ENCODE measurements at places on chromosomes 6 and 20.

GRCh38 chr20:48766961-48767960 lies 60.5 kb downstream of the PREX1 start:
- no peak for DNase-seq

- DNase-seq, result no peak
Observed at GRCh38 chr20:7155794-7156193, 388.3 kb downstream of the BMP2 start.

DNA sequence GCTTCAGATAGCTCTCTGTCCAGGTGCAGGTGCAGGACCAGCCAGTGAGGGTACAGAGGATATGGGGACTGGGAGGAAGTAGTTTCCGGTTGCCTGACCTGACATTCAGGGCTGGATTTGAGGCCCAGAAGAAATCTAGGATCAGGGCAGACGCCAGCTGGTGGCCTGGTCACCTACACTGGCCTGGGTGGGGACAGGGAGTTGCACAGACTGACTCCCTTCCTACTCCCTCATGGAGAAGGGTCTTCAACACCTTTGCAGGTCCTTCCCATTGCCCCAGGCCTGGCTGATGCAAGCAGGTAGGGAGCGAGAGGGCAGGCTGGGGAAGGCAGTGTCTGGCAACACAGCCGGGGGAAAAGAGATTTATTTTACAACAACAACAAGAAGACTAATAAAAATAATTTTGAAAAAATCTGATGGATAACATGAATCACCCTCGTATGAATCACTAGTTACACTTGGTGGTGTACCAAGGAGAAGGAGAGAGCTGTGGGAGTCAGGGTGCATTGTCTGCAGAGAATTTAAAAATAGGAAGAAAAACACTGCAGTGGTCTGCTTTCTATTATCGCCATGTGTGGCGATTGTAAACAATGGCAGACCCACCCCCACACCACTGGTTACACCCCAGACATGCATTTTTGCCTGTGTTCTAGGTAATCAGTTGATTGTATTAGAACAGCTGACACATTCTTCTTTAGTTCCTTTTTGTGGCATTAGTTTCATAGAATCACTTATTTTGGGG lies 62.3 kb upstream of the SNX9 start:
- no peak for DNase-seq

DNA sequence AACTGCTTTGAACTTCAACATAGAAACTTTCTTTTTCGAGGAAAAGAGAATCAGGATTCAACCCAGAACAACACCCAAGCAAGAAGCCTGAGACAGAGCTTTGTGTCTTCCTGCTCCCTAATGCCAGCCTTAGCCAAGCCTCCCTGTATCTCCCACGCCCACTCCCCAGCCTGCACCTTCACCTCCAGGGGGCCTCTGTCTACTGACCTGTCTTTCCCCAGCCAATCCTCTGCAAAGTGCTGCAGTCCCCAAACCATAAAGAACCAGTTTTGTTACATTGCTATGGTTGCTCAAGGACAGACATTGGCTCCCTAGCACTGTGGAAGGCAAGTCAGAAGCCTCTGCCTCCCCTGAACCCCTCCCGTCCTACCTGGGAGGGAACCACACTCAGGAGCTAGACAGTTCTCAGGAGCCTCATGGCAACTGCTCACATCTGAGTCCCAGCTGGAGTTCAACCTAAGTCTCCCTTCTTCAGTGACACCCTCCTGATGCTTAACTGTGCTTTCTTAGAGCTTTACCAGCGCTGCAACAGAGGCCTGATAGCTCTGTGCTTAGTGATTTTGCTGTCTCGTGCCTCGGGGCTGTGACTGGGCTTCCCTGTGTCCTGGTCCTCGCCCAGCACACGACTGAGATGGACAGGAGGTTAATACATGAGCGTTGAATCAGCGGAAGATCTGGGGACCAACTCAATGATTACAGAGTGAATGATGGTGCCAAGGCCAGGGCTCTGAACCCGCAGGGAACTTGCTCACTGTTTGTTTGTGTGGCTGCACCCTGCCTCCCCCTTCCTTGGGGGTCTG lies 101.5 kb upstream of the DUSP22 start:
- no peak for DNase-seq

DNA sequence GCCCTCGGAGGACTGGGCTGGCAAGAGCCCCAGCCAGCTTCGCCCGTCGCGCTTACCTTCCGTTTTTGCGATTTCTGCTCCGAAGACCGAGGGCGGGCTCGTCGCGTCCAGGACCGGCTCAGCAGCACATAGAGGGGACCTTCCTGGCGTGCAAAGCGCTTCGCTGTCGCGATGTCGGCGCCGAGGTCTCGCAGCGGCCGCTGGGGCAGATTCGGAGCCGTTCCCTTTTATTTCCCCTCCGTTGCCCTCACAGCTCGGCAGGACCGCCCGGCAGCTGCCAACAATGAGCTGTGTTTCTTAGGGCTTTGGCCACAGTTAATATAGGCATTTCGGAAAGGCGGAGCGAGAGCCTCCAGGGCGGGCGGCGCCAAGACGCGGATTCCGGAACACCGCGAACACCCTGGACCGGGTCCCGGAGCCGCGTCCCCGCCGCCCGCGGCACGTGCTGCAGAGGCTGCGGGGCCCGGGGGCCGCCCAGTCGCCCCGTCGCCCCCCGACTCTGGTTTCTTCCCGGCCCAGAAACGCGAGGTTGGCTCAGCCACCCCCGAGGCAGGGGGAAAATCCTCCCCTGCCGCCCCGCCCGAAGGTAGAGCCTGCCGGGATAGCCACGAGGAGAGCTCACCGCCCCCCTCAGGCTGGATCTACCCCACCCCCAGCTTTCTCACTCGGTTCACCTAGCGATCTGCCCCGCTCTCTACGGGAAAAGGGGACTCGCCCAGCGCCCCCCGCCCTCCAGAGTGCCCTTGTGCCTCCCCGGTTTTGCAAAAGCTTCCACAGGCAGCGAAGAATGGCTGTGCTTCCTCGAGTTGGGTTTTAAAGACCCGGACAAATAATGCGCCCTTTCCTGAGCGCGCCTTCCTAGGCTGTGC lies at the start of gene CITED2:
Gene CITED2 (minus strand): TSS at position 292 of the 869 bp plus-strand sequence. CDS start 704 bp downstream, outside the sequence.
- peak; percentile 80 for DNase-seq

DNA sequence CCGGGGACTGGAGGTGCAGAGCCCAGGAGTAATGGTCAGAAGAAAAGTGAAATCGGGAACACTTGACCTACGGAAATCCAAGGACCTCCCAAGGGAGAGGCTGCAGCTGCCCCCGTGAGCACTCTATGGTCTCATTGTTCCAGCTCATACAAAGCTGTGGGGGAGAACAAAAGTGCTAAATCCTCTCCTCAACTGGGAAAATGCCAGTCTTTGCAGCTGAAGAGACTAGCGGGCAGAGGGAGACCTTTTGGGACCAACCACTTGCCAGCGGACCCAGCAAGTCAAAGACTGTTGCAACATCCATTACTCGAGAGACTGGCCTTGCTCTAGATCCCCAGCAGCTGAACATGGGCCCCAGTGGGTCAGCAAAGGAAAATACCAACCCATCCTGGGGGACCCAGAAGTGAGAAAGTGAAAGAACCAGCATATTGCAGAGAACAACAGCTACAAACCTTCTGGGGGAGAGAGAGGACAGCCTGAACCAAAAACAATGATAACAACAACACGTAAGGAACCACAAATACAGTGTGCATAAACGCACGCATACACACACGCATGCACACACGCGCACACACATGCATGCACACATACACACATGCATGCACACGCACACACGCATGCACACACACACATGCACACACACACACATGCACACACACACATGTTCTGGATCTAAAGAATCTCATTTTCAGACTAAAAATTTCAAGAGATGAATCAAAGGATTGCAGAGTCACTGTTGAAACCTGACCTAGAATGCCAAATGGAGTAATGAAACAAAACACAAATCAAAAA lies 24.7 kb upstream of the ELMO2 start:
- DNase-seq, result no peak

DNA sequence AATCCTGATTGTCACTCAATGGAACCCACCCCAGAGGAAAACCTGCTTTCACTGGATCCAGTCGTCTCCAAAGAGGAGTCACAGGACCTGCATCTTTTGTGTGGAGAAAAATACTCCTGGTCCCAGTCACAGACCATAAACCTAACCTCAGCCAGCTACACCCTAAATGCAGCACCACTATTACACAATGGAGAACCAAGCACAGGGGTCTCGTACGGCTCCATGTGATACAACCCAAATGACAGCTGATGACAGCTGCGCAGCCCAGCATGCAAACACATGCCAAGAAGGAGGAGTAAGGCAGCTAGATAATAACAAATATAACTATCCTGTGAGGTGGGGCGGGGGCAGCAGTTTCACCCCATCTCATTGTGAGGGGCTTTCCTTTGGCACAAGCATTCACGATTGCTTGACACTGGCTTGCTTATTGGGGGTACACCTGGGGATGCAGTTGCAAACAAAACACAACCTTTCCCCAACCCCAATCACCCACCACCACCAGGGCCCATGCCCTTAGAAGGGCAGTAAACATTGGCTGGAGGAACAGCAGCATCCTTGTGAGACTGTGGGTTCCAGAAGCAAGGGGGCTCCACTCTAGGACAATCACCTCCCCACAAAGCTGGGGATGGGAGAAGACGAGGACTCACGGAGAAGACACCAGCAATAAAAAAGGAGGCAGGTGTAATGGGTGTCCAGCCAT lies 51.5 kb downstream of the TRERF1 start:
- no peak for DNase-seq

DNA sequence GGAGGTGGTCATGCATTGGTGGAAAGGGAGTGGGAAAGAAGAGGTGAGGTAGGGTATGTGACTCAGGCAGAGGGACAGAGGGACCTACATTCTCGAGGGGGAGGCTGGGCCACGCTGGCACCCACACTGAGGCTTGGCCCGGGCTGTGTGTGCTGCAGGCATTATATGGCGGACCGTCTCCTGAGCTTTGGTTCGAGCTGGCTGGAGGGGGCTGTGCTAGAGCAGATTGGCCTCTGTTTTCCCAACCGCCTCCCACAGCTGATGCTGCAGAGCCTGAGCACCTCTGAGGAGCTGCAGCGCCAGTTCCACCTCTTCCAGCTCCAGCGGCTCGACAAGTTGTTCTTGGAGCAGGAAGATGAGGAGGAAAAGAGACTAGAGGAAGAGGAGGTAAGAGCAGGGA lies 23.4 kb downstream of the DNPH1 start:
- DNase-seq, result no peak

GRCh38 chr6:3278691-3279090 lies 19.9 kb downstream of the PSMG4 start:
- DNase-seq, result no peak

DNA sequence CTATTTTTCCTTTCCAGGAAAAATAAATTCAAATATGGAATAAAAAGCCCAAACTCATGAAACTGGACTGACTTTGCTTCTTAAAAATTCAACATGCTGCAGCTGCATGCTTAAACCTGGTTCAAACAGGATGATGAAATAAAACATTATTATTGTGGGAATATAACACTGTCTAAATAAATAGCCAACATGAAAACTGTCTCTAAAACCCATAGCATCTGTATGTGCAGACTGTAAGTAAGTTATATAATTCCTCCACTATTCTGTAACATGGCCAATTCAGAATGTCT lies 30.4 kb upstream of the AHI1 start:
- DNase-seq, result no peak

GRCh38 chr20:16158976-16159286 lies 414.3 kb downstream of the KIF16B start:
- DNase-seq, result no peak

GRCh38 chr6:155319902-155320301 lies 5.6 kb upstream of the TFB1M start:
- no peak for DNase-seq

DNA sequence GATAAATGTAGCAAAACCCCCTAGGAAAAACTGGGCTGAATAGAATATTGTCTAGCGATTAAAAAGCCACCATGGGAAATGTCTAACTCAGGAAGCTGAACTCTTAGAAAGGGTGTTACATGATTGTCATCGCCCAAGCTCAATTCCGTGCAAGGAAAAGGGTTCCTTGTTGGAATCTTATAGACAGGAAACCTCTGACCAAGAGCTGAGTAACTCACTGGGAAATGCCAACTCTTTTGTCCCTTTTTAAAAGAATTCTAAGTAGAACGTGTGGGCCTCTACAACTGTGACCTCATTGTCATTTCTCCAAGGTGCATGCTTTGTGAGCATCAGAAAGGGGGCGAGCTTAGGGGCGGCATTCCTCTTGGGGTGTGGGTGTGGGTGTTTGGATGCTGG lies 88.1 kb downstream of the SYNJ2 start:
- no peak for DNase-seq

- no peak for DNase-seq
Observed at GRCh38 chr6:14401246-14401645, 283.7 kb downstream of the CD83 start.

DNA sequence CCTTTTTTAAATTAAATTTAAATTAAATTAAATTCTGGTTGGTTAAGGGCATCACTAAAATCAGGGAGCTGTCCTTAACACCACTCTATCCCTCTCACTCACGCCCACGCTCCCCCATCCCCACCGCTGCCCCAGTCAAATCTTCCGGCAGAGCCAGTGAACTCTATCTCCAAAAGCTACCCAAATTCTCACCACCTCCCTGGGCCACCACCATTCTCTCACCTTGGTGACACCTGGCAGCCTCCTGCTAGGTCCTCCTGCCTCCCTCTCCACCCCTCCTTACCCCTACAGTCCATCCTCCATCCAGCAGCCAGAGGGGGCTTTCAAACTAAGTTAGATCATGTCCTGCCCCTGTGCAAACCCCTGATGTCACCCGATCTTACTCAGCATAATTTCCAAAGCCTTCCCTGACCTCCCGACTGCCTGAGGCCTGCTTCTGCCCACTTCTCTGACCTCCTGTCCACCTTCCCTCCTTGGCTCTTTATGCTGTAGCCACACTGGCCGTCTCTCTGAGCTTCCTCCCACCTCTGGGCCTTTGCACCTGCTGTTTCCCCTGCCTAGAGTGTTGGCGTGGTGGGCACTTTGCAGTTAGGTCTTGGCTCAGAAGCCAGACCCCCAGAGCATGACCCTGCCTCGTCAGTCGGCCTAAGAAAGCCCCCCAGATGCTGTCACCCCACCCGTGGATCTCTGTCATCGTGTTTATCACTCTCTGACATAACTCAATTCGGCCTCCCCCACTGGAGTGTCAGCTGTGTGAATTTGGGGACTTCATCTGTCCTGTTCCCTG lies 24.7 kb downstream of the PTGIS start:
- DNase-seq, result no peak

GRCh38 chr6:8085053-8085511 lies 17.3 kb downstream of the EEF1E1 start:
- no peak for DNase-seq

GRCh38 chr6:42564506-42564825 lies 637 bp downstream of the UBR2 start:
- DNase-seq, result no peak

- DNase-seq, result no peak
Observed at GRCh38 chr20:9989066-9989724, 45.6 kb upstream of the ANKEF1 start.

Data from NCI-H1694 treated with DMSO at 0.1 percent for 48 hours (cell line).